ENCODE measurements at places on chromosomes 5 and 9. TPM values are rescaled to one million over a fixed set of nuclear protein-coding genes. Genes with fewer than 3 reads are reported as not detected.

Gene ANGPTL2
- 32.6 TPM for total RNA-seq

Gene FST
- 5.8 TPM for total RNA-seq

Gene SPATA31C1
- not detected for total RNA-seq

Gene LCN1
- total RNA-seq: not detected

Gene GPRIN1
- total RNA-seq: 0.56 TPM

Gene LTC4S
- 7.6 TPM for total RNA-seq

Gene KIF27
- total RNA-seq: 3.8 TPM

Gene PPP1R26
- 23.3 TPM for total RNA-seq

Gene SPINK6
- not detected for total RNA-seq

Gene IGFBPL1
- not detected for total RNA-seq

Gene HRCT1
- total RNA-seq: 7.4 TPM

Gene PCDHGA12
- total RNA-seq: 4.9 TPM

Gene INSYN2B
- 0.30 TPM for total RNA-seq

Gene ZNF883
- 5.7 TPM for total RNA-seq

Gene MEGF10
- total RNA-seq: 0.78 TPM

Gene MAMDC4
- 13.2 TPM for total RNA-seq

Gene SELENOP
- total RNA-seq: 292 TPM

Gene IFNA5
- not detected for total RNA-seq

Gene FOXD4L5
- total RNA-seq: not detected

Gene IL33
- total RNA-seq: 19.1 TPM

Gene SAPCD2
- 0.22 TPM for total RNA-seq

Gene SLC36A3
- total RNA-seq: not detected

Gene CD14
- 37.7 TPM for total RNA-seq

Gene RANBP17
- total RNA-seq: 2.9 TPM

Gene C7
- total RNA-seq: 272 TPM
